ENCODE measurements at places on chromosomes 4 and X.

- no peak for DNase-seq
Observed at GRCh38 chrX:140504371-140505324, at the start of gene SOX3. TSS of gene SOX3 (minus strand) at chrX:140505069. CDS start at chrX:140505060, 9 bp downstream.

- no peak for DNase-seq
Observed at GRCh38 chr4:116755051-116755450, 330.3 kb downstream of the TRAM1L1 start.

DNA sequence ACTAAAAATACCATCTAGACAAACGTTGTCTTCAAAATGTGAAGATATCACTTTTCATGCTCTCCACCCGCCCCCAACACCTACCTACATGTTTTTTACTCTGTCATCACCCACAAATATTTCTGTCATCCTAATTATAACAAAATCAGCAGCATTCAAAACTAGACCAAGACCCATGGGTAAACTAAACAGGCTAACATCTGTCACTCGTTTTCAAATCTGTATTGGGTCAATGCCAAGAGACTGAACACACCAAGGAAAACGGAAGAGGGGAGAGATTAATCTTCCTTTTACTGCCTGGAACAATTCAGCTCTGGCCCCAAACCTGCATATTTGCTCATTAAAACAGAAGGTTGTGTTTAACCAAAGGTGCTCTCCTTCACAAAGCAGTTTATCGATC is 17.5 kb downstream of the FAM184B start:
- DNase-seq: no peak

- DNase-seq: no peak
Observed at GRCh38 chrX:46279214-46279924, 265.9 kb downstream of the ZNF674 start.

DNA sequence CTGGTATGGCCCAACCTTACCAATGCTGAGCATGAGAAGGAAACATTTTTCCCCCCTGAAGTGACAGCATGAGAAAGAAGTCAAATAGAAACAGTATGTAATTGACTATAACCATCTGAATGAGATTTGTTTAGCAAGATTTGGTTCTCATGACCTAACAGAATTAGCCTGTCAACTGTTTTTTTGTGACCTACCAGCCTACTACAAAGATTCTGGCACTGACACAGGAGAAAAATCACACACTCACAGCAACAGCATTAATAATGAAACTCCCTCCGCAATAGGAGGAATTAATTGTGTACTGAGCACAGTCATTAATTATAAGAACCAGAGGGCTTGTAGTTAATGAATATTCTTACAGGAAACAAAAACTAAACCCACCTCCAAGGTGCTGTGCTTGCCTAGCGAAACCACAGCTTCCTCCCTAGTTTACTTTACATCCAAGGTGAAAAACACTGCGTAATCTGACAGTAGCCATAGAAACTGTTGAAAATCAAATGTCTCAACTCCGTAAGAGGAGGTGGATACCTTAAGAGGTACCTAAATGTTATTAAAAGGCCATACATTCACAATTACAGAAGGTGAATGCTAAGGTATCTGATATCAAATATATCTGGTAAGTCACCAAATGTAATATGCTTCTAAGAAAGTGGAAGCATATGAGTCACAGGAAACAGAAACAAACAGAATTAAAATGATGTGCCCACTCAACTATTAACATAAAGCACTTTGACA is 34.9 kb downstream of the MMRN1 start:
- DNase-seq: no peak

- no peak for DNase-seq
Observed at GRCh38 chrX:1388651-1389050, 3.3 kb downstream of the SLC25A6 start.
